ENCODE measurements at places on chromosomes 3 and 15. TPM values are rescaled to one million over a fixed set of nuclear protein-coding genes. Genes with fewer than 3 reads are reported as not detected.

CD200 gene
- not detected for total RNA-seq

ATP2B2 gene
- not detected for total RNA-seq

HYAL2 gene
- 89.9 TPM for total RNA-seq

FILIP1L gene
- total RNA-seq: 88.3 TPM

LTF gene
- total RNA-seq: not detected

Data from placental epithelial cell (primary cell).